Activated T-helper 1 cell treated with anti-CD3 and anti-CD28 coated beads, Interleukin-2, amount 50 U/mL, for 16 hours (primary cell): ENCODE measurements at places on chromosomes 3 and 15.

DNA sequence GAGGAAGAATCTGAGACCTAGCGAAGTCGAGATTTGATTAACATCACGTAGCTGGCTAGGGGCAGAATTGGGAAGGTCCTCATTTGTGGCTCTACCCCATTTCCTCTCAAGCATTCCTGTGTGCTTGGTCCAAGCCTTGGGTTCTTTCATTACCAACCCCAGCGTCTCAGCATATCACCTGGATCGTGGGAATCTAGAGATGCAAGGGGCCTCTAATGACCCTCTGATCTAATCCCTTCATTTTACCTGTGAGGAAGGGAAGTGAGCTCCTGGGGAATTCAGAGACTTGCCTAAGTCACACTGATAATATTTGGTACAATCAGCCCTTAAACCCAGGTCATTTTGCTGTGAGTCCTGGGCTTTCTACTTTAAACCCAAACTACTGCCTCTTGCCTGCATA, 2.0 kb downstream of the GPR87 start:
- no peak for DNase-seq

DNA sequence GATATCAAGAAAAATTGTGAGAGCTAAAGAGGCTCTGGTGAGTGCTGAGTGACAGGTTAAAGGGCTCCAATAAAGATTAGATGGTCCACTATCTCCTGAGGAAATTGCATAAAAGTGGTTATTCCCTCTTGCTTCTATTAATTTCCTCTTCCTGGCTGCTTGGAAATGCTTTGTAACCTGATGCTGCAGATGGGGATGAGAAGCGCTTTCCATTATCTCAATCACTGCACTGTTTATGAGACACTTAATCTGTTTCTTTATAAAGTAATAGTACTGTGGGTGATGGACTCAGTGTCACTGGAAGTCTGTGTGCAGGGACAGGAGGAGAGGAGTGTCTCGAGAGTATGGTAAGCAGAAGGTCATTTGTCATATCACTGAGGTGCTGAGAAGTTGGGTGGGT, 305.3 kb downstream of the EPHB1 start:
- DNase-seq, result no peak

- DNase-seq, result no peak
Measured at GRCh38 chr3:131731709-131732108, 228.9 kb upstream of the MRPL3 start.

DNA sequence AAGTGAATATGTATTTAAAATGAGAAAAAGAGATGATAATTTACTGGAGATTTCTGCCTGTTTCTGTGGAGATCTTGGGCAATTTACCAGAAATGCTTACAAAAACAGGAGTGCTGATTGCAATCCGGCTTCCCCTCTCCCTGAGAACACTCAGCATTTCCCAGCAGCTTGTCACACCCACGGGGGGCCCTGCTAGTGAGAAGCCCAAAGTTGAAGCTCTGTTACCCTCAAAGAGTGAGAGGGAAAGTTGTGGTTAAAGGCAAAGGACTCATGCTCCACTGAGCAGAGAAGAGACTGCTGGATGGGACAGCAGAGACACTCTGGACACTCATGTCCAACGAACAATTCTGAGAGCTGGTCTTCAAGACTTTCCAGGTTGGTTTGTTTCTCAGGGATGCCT, 2.9 kb downstream of the MCTP2 start:
- DNase-seq, result peak; percentile 0

- no peak for DNase-seq
Measured at GRCh38 chr3:37197810-37198371, 23.5 kb upstream of the LRRFIP2 start.

DNA sequence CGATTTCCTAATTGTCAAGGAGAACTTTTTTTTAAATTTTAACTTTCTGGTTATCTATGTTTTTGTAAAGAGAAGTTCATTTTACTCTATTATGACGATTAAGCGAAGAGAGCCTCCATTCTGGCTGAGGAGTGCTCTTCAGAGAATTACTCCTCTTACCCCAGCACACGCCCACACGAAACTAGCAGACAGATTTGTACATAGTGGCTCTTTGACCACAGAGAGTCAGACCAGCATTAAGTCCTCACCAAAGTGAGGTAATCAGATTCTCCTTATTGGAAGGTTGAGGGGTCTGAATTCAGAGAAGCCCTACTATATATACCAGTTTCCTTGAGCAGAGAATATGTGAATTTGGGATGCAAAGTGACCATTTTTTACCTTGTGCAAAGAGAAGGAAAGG, 204.8 kb upstream of the TSC22D2 start:
- DNase-seq, result no peak

- DNase-seq, result no peak
Measured at GRCh38 chr3:194579091-194579606, 54.1 kb downstream of the TMEM44 start.

DNA sequence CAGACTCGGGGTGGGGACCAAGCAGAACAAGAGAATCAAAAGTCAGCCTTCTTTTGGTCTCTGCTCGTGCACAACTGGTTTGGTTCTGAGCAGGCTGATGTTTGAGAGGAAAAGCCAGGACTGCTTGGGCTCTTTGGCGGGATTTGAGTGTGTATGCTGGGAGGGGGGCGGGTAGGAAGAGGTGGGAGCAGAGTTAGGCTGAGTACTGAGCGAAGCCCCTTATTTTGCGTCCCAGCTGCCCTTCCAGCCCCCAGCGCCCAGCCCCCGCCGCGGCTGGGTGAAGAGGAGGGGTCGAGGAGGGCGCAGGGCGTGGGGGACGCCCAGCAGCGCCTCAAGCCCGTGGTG, 153.5 kb upstream of the GOLIM4 start:
- no peak for DNase-seq
